ENCODE measurements at places on chromosomes 12 and 14.

DNA sequence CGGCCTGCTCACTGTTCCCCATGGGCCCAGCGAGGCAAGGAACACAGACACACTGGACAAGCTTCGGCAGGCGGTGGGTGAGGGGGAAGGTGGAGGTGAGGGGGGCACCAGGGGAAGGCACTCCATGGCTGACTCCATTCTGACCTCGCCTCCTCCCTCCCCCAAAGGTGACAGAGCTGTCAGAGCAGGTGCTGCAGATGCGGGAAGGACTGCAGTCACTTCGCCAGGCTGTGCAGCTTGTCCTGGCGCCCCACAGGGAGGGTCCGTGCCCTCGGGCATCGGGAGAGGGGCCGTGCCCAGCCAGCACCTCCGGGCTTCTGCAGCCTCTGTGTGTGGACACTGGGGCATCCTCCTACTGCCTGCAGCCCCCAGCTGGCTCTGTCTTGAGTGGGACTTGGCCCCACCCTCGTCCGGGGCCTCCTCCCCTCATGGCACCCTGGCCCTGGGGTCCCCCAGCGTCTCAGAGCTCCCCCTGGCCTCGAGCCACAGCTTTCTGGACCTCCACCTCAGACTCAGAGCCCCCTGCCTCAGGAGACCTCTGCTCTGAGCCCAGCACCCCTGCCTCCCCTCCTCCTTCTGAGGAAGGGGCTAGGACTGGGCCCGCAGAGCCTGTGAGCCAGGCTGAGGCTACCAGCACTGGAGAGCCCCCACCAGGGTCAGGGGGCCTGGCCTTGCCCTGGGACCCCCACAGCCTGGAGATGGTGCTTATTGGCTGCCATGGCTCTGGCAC lies 10.6 kb downstream of the MCRS1 start:
- H3K4me1 ChIP-seq, result peaks cover 4% of the 10 kb centered on the region
- peaks cover 25% of the 10 kb centered on the region for H3K36me3 ChIP-seq
- H3K27me3 ChIP-seq, result no peaks in the 10 kb centered on the region
- no peak for DNase-seq
- no peak overlapping the region for H3K4me3 ChIP-seq

DNA sequence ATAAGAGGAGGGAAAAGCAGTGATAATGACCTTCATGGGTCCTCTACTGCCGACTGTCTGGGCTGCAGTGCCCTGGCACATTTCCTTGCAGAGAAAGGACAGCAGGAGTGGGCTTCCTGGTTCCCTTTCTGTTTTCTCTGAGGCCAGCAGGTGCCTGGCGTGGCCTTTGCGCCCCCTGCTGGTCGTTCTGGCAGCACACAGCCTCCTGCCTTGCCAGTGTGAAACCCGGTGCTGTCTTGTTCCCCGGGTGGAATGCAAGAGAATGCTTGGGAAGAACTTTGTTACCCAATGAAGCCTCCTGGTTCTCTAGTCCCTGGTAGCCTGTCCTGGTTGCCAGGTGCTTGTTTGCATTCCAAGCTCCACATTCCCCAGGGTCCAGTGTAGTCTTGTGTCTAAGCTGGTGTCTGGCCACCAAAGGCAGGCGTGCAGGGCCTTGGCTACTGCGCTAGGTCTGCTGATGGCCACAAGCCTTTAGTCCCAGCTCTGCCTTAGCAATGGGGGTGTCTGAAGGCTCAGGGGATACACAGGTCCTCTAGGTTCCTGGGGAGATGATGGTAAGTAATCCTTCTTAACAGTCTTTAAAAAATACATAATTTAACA lies 1392.4 kb upstream of the TMEM132C start:
- H3K36me3 ChIP-seq, result no peaks in the 10 kb centered on the region
- H3K4me1 ChIP-seq, result no peaks in the 10 kb centered on the region
- H3K27me3 ChIP-seq, result no peaks in the 10 kb centered on the region

DNA sequence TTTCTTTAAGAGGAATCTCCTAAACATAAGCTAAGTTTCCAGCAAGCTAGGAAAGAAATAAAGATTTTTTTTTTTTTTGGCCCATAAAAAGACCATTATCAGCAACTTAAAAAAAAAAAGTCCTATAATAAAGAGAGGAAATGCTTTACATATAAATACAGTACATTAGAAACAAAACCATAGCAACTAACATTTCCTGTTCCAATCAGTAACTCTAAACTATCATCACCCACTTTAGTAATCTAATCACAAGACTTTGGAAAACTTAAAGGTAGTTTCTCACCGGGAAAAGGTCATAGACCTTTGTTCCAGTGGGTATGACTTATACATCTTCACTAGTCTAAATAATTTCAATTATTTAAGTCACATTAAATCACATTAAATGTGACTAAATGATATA lies 11.1 kb downstream of the SPTSSA start:
- no peaks in the 10 kb centered on the region for H3K4me1 ChIP-seq
- DNase-seq, result no peak
- no peak overlapping the region for H3K27ac ChIP-seq
- peaks cover 2% of the 10 kb centered on the region for H3K36me3 ChIP-seq
- H3K4me3 ChIP-seq, result no peak overlapping the region

DNA sequence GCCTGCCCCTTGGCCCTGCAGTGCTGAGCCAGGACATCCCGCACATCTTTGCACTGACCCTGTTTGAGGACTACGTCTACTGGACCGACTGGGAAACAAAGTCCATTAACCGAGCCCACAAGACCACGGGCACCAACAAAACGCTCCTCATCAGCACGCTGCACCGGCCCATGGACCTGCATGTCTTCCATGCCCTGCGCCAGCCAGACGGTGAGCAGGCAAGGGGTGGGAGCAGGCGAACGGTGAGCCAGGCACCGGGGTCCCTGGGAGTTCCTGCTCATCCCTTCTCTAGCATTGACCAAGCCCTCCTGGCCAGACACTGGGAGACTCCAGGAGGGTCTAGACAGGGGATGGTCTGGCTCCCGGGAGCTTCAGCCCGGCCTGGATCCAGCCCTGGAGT lies 17.4 kb upstream of the NXPH4 start:
- no peak overlapping the region for H3K27ac ChIP-seq
- no peaks in the 10 kb centered on the region for H3K36me3 ChIP-seq
- H3K4me3 ChIP-seq, result no peak overlapping the region
- H3K4me1 ChIP-seq, result no peaks in the 10 kb centered on the region
- no peak for DNase-seq

DNA sequence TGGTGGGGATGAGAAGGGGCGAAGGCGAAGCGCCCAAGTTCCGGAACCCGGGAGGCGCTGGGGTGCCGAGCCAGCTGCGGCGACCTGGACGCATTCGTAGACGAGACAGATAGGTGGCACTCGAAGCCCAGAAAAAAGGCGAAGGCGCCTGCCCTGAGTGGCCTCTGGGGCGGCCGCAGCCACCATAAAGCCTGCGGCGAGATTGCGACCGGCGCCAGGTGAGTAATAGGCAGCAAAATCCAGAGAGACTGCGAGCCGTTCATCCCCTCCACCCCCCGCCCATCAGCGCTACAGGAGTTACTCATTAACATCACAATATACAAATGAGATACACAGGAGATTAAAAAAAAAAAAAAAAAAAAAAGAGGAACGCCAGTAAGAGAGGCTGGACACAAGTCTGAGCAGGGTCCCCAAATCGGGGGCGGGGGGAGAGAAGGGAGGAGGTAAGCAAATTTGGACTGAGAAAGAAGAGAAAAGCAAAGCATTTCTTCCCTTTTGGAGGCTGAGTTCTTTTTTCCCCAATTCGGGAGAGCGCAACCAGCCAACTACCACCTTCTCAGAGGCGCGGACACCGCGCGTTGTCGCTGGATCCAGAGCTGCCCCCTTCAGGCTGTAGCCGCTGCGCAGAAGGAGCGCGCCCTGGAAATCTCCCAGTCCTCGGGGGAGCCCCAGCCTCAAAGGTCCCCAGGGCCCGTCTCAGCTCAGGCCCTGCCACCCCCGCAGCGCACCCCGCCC lies 15.7 kb downstream of the TBX3 start:
- no peaks in the 10 kb centered on the region for H3K36me3 ChIP-seq
- no peak overlapping the region for H3K27ac ChIP-seq
- DNase-seq, result peak; percentile 73
- H3K4me3 ChIP-seq, result no peak overlapping the region
- peaks cover 18% of the 10 kb centered on the region for H3K4me1 ChIP-seq

GRCh38 chr12:125418902-125419564 lies 353.8 kb downstream of the AACS start:
- H3K27ac ChIP-seq, result no peak overlapping the region
- DNase-seq, result no peak
- H3K4me3 ChIP-seq, result no peak overlapping the region
- H3K4me1 ChIP-seq, result no peaks in the 10 kb centered on the region
- H3K27me3 ChIP-seq, result no peaks in the 10 kb centered on the region

- no peaks in the 10 kb centered on the region for H3K4me1 ChIP-seq
- no peaks in the 10 kb centered on the region for H3K27me3 ChIP-seq
- no peak overlapping the region for H3K4me3 ChIP-seq
- no peak for DNase-seq
- no peaks in the 10 kb centered on the region for H3K36me3 ChIP-seq
- H3K27ac ChIP-seq, result no peak overlapping the region
Observed at GRCh38 chr14:98949481-98950135, 322.4 kb downstream of the BCL11B start.

GRCh38 chr12:132422381-132423043 lies 67.4 kb upstream of the FBRSL1 start:
- H3K4me3 ChIP-seq, result no peak overlapping the region
- DNase-seq, result no peak
- no peaks in the 10 kb centered on the region for H3K36me3 ChIP-seq
- H3K27ac ChIP-seq, result no peak overlapping the region
- H3K27me3 ChIP-seq, result no peaks in the 10 kb centered on the region

DNA sequence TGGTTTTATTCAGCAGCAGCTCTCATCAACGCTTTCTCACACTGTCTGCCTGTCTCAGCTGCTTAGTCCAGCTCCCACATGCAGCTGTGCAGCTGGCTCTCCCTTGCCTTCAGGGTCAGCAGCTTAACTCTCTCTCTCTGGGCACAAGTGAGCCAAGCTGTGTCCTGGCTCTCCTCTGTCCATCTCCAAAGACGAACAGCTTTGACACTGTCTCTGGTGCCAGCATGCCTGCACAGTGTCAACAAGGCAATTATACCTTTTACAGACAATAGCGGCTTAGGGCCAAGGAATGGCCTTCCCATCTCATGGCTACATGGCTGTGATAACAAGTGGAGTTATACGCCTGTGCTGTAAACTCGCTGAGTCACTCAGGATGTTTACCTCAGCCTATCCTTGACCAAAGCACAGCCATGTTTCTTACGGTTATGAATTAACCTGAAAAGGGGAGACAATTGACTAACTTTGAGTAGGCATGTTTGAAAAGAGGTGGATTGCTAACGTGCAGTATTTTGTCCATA lies 38.4 kb upstream of the MANSC4 start:
- no peak overlapping the region for H3K4me3 ChIP-seq

- H3K4me1 ChIP-seq, result no peaks in the 10 kb centered on the region
- no peak overlapping the region for H3K4me3 ChIP-seq
- no peak overlapping the region for H3K27ac ChIP-seq
- H3K36me3 ChIP-seq, result no peaks in the 10 kb centered on the region
- no peak for DNase-seq
- no peaks in the 10 kb centered on the region for H3K27me3 ChIP-seq
Observed at GRCh38 chr14:92935446-92935845, 12.5 kb downstream of the CHGA start.

- no peak overlapping the region for H3K4me3 ChIP-seq
- H3K4me1 ChIP-seq, result no peaks in the 10 kb centered on the region
- H3K27me3 ChIP-seq, result no peaks in the 10 kb centered on the region
- H3K27ac ChIP-seq, result no peak overlapping the region
- no peaks in the 10 kb centered on the region for H3K36me3 ChIP-seq
- DNase-seq, result no peak
Observed at GRCh38 chr12:29582146-29582545, 84.7 kb upstream of the OVCH1 start.

GRCh38 chr14:45249856-45250575 lies 3.0 kb downstream of the MIS18BP1 start:
- no peak overlapping the region for H3K27ac ChIP-seq
- no peaks in the 10 kb centered on the region for H3K36me3 ChIP-seq
- H3K27me3 ChIP-seq, result no peaks in the 10 kb centered on the region
- peaks cover 19% of the 10 kb centered on the region for H3K4me1 ChIP-seq

DNA sequence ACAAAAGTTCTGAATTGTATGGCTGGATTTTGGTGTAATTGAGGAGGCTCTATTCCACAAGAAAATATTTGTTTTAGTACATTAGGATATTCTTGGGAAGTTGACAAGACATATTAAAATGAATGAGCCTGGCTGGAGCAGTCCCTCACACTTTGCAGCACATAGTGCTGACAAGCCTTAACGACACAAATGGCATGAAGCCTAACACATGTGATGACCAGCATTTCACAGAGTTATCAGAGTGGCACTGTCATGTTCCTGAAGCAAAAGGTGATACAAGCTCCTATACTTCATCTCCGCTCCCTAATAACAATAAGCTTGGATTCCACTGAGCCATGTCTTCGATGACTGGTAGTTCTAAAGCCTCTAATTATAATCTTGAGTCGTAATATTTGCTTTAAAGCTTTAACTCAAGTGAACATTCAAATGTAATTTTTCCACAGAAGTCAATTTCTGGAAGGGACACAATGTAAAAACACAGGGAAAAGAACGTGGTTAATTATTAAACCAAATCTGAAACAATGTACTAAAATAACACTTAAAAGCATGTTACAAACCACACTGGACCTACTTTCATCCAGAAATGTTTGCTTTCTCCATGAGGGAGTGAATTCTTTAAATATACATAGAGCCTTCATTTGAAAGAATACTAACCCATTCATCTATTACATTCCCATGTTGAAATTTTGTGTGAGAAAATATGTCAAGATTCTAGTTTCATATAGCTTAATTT lies 49.6 kb downstream of the GRIP1 start:
- no peaks in the 10 kb centered on the region for H3K36me3 ChIP-seq
- no peak for DNase-seq
- H3K4me1 ChIP-seq, result peaks cover 31% of the 10 kb centered on the region
- H3K4me3 ChIP-seq, result no peak overlapping the region
- H3K27me3 ChIP-seq, result no peaks in the 10 kb centered on the region
- peak overlapping the region; percentile 2 for H3K27ac ChIP-seq

DNA sequence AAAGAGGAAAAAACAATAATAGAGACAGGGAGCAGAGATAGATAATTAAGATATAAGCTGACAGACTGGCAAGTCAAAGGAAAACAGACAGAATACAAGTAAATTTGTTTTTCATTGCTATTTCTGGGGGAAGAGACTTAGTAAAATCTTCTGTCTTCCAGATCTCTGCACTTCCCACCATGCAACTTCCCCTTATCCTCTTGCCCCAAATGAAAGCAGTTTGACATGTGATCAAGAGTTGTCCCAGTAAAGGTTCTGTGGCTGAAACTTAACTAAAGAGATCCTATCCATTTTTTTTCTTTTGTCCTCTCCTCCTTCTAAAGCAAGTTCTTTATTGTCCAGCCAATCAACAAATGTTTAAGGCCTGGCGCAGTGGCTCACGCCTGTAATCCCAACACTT lies 1.5 kb upstream of the MLF2 start:
- H3K27me3 ChIP-seq, result no peaks in the 10 kb centered on the region
- no peak overlapping the region for H3K4me3 ChIP-seq
- peaks cover 21% of the 10 kb centered on the region for H3K4me1 ChIP-seq
- H3K27ac ChIP-seq, result no peak overlapping the region
- peaks cover 10% of the 10 kb centered on the region for H3K36me3 ChIP-seq

DNA sequence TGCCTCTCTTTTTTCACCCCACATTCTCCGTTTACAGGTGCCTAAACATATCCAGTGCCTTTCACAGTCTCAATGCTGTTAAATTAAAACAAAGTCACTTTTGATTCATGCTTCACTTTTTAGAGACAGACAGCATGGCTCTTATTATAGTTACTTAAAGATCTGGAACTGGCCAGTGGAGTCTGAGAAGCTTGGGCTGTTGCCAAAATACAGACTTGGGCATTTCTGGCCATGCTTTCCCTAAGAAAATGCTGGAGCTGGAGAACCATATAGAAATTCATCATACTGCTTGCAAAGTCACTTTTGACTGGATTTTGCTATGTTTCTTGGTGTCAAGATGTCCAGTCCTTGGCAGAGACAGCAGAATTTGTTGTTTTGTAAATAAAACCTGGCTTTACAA lies 12.2 kb upstream of the GPR68 start:
- no peak overlapping the region for H3K4me3 ChIP-seq
- H3K27me3 ChIP-seq, result no peaks in the 10 kb centered on the region
- no peak overlapping the region for H3K27ac ChIP-seq
- H3K4me1 ChIP-seq, result peaks cover 13% of the 10 kb centered on the region
